ENCODE measurements at places on chromosomes 3 and 15. TPM values are rescaled to one million over a fixed set of nuclear protein-coding genes. Genes with fewer than 3 reads are reported as not detected.

Gene RTP1
- total RNA-seq, result not detected

Gene HTR3D
- not detected for total RNA-seq

Gene TNFSF10
- not detected for total RNA-seq

Gene CDAN1
- 21.0 TPM for total RNA-seq

Gene DRD3
- not detected for total RNA-seq

Measured in chondrocyte (in vitro differentiated cells).